Brain (organoid and tissue), 16 donors: ENCODE measurements at places on chromosomes 5 and 9. TPM values are rescaled to one million over a fixed set of nuclear protein-coding genes. Genes with fewer than 3 reads are reported as not detected.
A peak's percentile ranks its signal among the peaks of the same experiment; 100 is the strongest.

GRCh38 chr5:77635067-77635916, 3.2 kb downstream of the OTP start:
- no peak for DNase-seq

The CCDC112 gene
- polyA plus RNA-seq, result 6.5 TPM

DNA sequence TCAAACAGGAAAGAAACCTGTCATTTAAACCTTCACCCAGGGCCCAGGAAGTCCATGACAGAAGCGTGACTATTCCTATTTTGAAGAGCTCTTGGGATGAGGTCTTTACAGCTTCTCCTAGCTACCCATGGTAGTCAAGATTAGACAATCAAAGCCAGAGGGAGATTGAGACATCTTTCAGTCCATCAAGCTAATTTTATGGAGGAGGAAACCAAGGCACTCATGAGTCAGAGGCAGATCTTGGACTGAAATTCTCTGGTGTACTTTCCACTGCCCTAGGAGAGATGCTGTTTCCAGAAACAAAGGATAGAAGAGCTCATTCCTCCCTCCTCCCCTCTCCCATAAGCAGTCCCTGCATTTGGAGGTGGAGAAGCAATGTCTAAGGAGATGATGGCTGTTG, 9.2 kb downstream of the TNFSF8 start:
- DNase-seq, result no peak

GRCh38 chr5:141637123-141637766, 448 bp downstream of the RELL2 start:
- DNase-seq, result peak; percentile 75

The LRRC19 gene
- not detected for polyA plus RNA-seq
